T1000 (cell line): ENCODE measurements at places on chromosomes 13 and 19.

- no peak for DNase-seq
These were observed 482.8 kb downstream of the SLITRK5 start for GRCh38 chr13:88154001-88154400.

DNA sequence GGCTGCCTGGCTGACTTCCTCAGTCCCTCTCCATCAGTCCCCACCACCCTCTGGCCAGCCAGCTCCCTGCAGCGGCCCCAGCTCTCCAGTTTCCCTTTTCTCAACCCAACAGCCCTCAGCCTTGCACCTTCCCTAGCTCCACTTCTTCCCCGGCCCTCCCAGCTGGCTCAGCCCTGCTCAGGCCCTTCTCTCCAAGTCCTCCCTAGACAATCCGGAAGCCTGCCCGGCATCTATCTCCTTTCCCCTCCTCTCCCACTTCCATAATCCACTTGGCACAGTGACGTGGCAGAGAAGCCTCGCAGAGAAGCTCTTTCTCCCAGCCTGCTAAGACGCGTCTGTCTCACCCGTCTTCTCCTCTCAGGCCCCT lies 1.1 kb downstream of the UBXN6 start:
- no peak for DNase-seq

DNA sequence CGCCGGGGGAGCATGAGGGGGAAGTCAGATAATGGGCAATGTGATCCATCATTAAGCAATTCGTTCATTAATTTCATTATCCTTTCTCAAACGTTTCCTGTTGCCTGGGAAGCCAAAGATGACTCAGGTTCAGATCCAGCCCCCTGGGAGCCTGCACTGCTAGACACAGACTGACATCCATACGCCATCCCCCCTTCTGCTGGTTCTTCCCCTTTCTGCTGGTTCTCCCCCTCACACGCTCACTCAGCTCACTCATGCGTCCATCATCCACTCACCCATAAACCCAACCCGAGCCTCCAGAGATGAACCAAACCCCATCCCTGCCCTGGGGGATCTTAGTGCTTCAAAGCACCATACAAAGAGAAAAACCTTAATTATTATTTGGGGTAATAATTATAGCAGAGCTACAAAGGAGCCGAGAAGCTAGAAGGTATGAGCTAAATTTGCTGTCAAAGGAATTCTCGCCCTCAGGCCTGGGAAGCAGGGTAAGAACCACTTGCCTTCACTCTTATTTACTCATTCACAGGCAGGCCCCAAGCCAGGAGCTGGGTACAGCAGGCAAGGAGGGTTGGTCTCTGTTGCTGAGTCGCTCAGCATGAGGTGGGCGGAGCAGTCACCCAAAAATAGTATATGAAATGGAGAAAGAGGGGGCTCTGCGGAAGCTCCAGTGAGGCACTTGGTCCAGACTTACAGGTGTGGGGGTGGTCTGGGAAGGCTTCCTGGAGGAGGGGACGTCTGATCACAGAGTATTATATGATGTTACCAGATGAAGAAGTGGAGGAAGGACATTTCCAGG lies 7.0 kb upstream of the ZNF444 start:
- DNase-seq = peak; percentile 31

DNA sequence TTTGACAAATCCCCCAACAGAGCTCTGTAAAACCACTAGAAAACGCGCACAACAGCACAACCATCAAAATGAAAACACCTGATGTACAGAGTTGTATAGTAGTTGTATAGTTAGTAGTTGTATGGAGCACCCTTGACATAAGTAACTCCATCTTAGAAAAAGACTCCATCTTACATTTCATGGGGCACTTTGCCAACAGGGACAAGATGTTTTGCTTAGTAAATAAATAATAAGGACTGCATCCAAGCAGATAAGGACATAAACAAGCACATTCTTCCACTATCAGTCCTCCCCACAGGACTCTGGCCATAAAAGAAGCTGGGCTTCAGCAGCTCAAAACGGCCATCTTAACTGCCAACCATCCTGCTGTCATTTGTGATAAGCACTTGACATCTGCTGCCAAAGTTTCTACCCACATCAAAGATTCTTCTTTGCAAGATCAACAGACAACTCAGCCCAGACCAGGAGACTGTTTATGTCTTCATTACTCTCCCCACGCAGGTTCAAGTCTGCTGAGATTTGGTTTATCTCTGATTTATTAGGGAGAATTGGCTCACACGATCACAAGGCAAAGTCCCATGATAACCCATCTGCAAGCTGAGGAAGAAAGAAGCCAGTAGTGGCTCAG lies 20.7 kb upstream of the ZNF331 start:
- DNase-seq = no peak

DNA sequence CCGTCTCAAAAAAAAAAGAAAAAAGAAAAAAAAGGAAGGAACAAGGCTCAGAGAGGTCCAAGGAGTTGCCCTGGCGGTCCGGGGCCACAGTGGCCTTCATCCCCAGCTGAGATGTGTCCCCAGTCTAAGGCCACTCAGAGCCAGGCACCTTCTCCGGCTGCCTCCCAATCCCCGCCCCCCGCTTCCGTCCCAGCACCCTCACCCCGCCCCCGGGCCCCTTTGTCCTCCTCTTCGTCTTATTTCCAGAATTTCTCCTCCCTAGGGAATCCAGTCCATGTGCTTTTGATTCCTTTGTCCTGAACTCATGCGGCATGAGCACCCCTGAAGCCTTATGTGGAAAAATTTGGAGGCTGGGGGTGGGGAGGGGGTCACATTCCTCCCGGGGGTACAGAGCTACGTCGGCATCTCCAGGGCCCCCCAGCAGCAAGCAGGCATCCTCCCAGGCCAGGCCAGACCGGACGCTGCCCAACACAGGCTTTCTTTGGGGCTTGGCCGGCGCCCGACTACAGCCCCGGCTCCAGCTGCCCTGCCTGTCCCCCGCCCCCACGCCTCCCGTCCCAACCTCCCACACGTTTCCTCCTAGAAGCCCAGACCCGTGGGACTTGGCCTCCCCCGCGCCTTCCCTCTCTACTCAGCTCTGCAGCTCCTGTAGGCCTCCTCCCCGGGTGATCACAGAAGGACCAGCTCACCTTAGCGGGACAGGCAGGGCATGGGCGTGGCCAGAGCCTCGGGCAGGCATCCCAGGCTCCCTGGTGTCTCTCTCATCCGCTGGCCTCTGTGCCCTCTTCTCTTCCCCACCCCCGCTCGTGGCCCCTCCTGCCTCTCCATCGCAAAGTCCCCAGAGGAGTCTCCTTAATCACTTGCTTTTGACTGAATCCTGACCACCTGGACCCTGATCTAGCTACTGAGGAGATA lies 17.8 kb upstream of the ADGRE5 start:
- no peak for DNase-seq

GRCh38 chr13:21256891-21257290 lies 80.4 kb downstream of the MRPL57 start:
- DNase-seq = no peak

DNA sequence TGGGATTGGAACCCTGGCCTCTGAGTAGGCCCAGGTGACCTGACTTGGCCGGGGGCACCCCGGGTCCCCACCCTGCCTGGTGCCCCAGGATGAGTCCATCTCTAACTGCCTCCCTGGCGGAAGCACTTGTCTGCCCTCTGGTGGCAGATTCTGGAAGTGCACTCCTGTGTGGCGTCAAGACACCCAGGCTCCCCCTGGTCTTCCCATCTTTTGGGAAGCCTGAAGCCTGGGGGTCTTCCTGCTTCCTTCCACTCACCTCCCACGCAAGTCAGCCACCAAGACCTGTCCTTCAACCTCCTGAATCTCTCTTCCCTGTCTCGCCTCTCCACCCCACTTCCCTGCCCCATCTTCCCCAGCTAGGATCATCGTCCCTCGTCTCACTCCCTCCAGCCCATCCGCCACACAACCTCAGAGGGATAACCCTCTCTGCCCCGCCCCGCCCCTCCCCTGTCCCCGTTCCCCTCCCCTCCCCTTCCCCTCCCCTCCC lies 7.4 kb downstream of the RABAC1 start:
- DNase-seq = peak; percentile 50

- peak; percentile 25 for DNase-seq
These were observed at the start of gene ANGPTL4 for GRCh38 chr19:8363803-8364771. Gene ANGPTL4, plus strand, starts transcription at chr19:8364155. Its CDS starts 167 bp downstream, at chr19:8364322.

DNA sequence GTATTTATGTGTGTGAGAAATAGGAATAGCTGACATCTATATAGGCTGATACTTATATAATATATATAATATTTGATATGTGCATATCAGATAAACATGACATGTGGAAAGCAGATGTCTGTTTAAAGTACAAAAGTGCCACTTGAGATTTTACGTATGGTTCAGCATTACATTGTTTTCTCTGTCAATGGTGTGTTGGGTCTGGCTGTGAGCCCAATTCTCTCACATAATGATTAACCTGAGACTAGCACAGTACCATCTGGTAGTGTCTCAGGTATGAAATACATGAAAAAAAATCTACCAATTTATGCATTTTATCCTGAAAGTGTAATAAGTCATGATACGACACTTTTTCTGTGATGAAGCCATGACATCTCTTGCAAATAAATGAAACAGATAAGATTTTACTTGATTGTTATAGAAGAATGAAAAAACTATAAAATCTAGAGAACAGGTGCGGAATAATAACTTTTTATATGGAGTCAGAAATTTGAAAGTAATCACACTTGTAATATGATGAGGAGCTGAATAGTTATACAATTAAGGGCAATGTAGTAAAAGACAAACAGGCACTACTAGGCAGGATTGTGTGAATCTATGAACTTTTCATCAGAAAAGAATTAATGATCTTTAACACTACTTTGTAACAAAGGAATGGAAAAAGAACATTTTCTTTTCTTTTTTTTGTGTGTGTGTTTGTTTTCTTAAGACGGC lies 1405.0 kb downstream of the OLFM4 start:
- DNase-seq = no peak

GRCh38 chr19:41882568-41883462 lies at the start of gene ARHGEF1:
Gene ARHGEF1, plus strand, starts transcription at chr19:41883184. Its CDS starts 4,899 bp downstream, at chr19:41888083.
- no peak for DNase-seq

GRCh38 chr19:21617740-21618339 lies 112.4 kb downstream of the ZNF429 start:
- DNase-seq = no peak

GRCh38 chr13:75186379-75186778 lies 295.6 kb downstream of the TBC1D4 start:
- no peak for DNase-seq

GRCh38 chr13:34207334-34207733 lies 389.4 kb downstream of the RFC3 start:
- peak; percentile 35 for DNase-seq

DNA sequence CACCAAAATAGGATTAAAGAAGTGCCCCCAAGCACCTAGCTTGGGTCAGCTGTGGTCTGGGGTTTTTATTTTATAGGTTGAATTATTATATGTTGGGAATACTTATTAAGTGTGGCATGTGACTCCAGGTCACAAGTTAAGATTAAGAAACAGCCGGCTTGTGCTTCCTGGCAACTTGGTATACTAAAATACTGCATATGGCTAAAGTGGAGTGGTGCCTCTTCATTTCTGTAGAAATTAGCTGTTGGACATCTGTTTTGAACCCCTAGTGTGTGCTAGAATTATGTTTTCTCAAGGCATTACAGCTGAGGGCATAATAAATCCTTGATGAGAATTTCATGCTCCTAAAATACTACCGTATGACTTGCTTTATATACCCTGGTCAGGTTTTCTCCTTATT lies 286.6 kb downstream of the SHISA2 start:
- no peak for DNase-seq

GRCh38 chr19:55252760-55253663 lies 5.8 kb downstream of the PPP6R1 start:
- DNase-seq = no peak

DNA sequence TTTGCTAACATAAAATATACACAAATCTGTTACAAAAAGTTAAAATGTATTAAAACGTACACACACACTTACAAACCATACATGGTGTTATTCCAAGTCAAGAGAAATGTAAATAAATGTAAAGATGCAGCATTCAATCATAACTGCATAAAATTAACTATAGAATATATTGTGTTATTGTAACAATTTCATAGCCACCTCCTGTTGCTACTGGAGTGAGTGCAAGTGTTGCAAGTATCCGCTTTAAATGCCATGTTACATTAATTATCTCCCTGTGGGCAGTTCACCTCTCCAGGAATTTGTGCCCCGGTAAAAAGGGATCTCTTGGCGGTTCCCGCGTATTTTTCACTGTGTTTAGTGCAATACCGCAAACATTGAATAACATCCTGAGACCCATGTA lies 3.5 kb upstream of the INSR start:
- no peak for DNase-seq

- DNase-seq = no peak
These were observed 119.5 kb upstream of the MCF2L start for GRCh38 chr13:112849500-112849899.

- peak; percentile 2 for DNase-seq
These were observed 290.0 kb downstream of the MZT1 start for GRCh38 chr13:72437458-72437857.

DNA sequence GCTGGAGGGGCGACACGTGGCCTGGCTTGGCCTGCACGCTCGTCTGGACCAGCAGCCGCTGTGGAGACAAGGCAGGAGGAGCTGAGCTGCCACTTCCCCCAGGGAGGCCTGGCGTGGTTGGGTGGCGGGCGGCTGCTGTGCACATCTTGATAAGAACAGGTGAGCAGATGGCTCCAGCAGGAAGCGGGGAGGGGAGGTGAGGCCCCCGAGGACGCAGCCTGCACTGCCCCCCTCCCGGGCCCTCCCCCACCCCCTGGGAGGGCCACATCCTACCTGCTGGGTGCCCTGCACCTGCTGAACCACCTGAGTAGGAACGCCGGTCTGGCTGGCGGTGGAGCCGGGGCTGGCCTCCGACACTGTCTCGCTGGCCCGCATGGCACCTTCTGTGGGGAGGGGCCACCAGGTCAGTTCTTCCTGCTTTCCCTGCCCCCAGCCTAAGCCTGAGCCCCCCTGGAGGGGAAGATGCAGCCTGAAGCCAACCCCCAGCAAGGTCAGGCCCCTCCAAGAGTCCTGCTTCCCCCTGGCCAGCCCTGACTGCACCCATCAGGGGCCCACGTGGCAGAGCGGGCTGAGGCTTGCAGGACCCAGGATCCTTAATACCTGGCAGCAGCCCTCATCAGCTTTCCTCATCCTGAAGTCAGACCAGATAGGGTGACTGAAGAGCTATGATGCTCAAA lies 22.8 kb downstream of the RFX1 start:
- no peak for DNase-seq

GRCh38 chr13:66033924-66034323 lies 1196.2 kb downstream of the PCDH9 start:
- DNase-seq = no peak
